ENCODE measurements at places on chromosomes 3 and 15. TPM values are rescaled to one million over a fixed set of nuclear protein-coding genes. Genes with fewer than 3 reads are reported as not detected.

GOLGA8S gene
- total RNA-seq: 0.05 TPM

PPP1R14D gene
- total RNA-seq: 0.97 TPM

DNA sequence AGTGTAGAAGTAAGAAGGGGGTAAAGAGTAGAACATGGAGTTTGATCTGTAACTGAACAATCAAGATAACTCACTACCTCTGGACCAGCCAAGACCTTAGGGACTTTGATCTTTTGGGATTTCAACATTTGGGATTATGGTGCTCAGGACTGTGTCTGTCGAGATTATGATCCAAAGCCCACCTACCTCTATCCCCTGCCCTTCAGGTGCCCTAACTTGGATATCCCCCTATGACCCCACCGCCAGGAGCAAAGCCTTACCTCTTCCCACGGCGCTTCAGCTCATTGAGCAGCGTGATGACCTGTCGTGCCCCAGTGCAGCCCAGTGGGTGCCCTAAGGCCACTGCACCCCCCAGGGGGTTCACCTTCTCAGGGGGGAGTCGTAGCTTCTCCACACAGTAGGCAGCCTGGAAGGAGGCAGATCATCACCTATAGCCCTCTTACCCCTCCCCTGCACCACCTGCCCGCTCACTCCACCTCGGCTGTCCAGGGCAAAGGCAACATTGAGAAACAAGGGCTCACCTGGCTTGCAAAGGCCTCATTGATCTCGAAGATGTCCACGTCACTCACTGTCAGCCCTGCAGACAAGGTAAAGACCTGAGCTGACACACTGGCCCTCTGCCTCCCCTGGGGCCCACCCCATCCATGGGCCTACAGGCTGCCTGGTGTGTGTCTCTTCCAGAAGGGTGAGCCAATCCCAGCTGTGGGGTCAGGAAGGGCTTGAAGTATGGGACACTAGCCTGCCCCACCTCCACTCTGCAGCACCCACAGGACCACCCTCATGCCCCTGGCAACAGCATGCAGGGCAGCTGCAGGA lies 11.4 kb downstream of the ACAA1 start:
- peaks cover 31% of the 10 kb centered on the region for H3K36me3 ChIP-seq
- H3K27me3 ChIP-seq: no peaks in the 10 kb centered on the region

- no peaks in the 10 kb centered on the region for H3K27me3 ChIP-seq
- no peak for DNase-seq
- no peak overlapping the region for H3K4me3 ChIP-seq
- no peaks in the 10 kb centered on the region for H3K4me1 ChIP-seq
- H3K36me3 ChIP-seq: no peaks in the 10 kb centered on the region
These were observed 194.4 kb downstream of the ARRDC4 start for GRCh38 chr15:98154863-98155262.

DNA sequence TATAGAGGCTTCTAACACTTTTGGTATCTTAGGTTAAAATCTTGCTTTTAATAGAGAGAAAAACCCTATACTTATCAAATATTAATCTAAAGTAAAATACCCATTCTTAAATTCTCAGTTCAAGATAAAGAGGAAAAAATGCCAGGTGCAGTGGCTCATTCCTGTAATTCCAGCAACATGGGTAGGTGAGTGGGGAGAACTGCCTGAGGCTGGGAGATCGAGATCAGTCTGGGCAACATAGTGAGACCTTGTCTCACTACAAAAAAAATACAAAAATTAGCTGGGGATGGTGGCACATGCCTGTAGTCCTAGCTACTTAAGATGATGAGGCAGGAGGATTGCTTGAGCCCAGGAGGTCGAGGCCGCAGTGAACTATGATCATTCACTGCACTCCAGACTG lies 135.8 kb downstream of the CLASP2 start:
- H3K27me3 ChIP-seq: no peaks in the 10 kb centered on the region
- no peaks in the 10 kb centered on the region for H3K4me1 ChIP-seq
- H3K36me3 ChIP-seq: no peaks in the 10 kb centered on the region
- no peak for DNase-seq

DNA sequence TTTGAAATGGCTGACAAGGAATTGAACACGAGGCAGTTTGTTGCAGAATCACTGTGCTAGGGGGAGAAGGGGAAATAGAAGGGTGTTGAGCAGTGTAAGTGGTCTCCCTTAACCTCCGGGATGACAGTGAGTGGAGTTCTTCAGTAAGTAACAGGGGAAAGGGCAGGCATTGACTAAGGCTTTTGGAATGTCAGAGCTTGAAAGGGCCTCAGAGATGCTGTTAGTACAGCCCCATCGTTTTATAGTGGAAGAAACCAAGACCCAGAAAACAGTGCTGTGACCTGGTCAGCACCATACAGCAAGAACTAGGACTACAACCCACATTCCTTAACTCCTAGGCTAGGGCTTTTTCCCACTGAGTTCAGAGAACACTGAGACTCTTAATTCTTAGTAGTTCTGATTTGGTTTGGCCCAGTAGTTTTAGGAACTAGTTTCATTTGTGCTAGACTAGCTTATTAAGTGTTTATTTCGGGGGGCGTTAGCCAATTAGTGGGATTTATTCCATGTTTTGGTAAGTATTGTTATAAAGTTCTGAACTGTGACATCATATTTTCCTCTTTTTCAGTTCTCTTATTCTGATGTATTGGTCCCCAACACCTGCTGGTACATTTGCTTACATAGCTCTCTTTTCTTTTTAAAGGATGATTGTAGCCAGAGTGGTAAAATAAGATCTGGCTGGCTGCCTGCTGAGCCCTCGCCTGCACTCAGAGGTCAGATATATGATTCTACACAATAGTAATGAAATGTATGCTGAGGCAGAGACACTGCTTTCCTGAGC lies 34.2 kb downstream of the RAB11A start:
- H3K27me3 ChIP-seq: no peaks in the 10 kb centered on the region
- H3K27ac ChIP-seq: no peak overlapping the region
- no peaks in the 10 kb centered on the region for H3K4me1 ChIP-seq
- no peaks in the 10 kb centered on the region for H3K36me3 ChIP-seq

- H3K36me3 ChIP-seq: no peaks in the 10 kb centered on the region
- H3K27ac ChIP-seq: no peak overlapping the region
- no peak overlapping the region for H3K4me3 ChIP-seq
- no peaks in the 10 kb centered on the region for H3K4me1 ChIP-seq
These were observed 28.1 kb upstream of the MCTP2 start for GRCh38 chr15:94203306-94203705.

GRCh38 chr15:80466543-80466942 lies 62.4 kb downstream of the ARNT2 start:
- H3K36me3 ChIP-seq: no peaks in the 10 kb centered on the region
- H3K4me3 ChIP-seq: no peak overlapping the region
- no peak for DNase-seq
- H3K4me1 ChIP-seq: no peaks in the 10 kb centered on the region
- no peaks in the 10 kb centered on the region for H3K27me3 ChIP-seq
